Stimulated activated CD8-positive, alpha-beta memory T cell treated with anti-CD3 and anti-CD28 coated beads, Interleukin-7, amount 100 ng/mL, for 1 hour (primary cell): ENCODE measurements at places on chromosomes 6 and 20.

GRCh38 chr6:28220257-28221133 lies 4.6 kb upstream of the ZSCAN9 start:
- no peak for DNase-seq

GRCh38 chr6:4693173-4693970 lies 82.8 kb upstream of the CDYL start:
- no peak for DNase-seq

DNA sequence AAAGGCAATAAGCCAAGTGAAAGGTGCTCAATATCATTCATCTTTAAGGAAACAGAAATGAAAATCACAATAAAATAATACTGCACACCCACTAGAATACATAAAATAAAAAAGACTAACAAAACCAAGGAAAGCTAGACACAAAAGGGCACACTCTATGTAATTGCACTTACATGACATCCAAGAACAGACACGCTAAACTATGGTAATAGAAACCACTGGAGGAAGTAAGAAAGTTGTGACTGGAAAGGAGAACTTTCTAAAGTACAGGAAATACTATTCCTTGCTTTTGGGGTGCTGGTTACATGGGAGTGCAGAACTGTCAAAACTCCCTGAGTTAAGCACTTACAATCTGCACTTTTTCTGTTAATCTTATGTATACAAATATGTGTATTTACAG lies 253.7 kb upstream of the RUNX2 start:
- DNase-seq = no peak

- DNase-seq = no peak
These were observed 78.9 kb upstream of the SNX9 start for GRCh38 chr6:157744102-157744601.

- DNase-seq = no peak
These were observed 146.2 kb downstream of the FAM83B start for GRCh38 chr6:54992789-54993188.

DNA sequence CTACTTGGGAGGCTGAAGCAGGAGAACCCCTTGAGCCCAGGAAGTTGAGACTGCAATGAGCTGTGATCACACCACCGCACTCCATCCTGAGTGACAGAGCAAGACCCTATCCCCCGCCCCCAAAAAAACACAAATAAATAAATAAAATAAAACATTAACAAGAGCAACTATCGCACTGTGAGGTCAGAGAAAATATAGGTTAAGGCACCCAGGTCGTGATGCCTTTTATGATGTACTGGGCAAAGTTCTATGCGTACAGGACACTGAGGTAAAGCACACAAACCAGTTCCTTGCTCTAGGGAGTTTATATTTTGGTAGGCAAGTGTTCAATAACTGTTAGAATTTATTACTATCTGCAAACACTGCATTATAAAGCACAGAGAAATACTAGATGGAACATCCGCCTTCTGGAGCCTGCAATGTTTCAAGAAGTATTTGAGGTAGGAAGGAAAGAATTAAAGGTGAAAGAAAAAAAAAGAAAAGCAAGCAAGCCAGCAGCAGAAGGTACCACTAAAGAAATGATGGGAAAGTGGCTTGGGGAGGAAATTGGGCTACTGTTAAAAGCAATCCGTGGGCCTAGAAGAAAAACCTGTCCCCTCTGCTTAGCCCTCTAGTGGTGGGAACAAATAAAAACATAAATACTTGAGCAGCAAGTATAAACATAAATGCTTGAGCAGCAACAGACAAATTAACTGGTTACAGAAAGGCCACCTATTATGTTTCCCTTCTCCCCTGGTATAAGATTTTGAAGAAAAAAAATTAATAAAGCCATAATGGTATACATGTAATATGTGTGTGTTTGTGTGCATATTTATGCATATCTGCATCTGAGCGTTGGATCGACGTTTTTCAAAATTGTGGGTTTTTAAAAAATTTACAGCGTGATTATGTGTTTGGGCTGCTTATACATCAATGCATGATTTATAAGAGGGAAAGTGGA lies 128.0 kb downstream of the PHACTR1 start:
- no peak for DNase-seq
